Renal pelvis (tissue), 12 donors: ENCODE measurements at places on chromosomes 5 and 9.

GRCh38 chr5:172266676-172267092, 16.9 kb downstream of the UBTD2 start:
- no peak for DNase-seq

DNA sequence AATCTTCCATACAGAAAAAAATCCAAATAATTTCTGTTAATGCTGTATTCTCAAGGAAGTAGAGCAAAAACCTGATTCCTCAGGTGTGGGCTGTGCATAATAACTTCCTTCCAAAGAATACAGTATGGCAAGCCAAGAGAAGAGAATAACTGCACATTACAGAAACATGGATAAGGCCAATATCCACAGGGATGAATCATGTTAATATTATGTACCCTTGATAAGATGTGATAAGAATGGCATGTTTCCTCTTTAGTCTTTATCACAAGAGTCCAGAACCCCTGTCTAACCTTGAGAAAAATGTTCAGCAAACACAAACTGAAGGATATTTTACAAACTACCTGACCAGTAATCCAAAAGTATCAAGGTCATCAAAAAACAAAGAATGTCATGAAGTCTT, 795.8 kb downstream of the SEMA5A start:
- no peak for DNase-seq

GRCh38 chr5:53464722-53465121, 15.7 kb upstream of the FST start:
- no peak for DNase-seq

GRCh38 chr9:124180557-124180956, 77.2 kb upstream of the NEK6 start:
- DNase-seq = peak; percentile 10

GRCh38 chr5:102666164-102666946, 88.8 kb upstream of the PAM start:
- DNase-seq = peak; percentile 47

GRCh38 chr5:111063709-111064322, 7.7 kb upstream of the TSLP start:
- DNase-seq = no peak

DNA sequence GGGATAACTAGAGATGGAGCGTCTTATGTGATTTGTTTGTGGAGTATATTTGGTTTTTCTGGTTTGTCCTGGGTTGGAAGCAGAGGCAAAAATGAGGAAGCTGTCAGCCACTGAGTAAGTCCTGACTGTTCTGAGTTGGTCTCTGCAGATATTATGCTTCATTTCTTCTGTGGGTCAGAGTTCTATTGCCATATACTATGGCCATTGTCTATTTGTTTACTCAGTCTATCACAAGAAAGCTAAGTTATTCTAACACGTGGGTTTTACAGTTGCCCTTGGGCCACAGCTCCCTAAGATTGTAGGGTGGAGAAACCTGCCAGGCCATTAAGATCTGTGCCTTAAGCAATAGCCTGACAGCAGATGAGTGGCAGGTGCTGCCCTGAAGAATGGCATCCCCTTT, 3.0 kb upstream of the CTSV start:
- DNase-seq = no peak

DNA sequence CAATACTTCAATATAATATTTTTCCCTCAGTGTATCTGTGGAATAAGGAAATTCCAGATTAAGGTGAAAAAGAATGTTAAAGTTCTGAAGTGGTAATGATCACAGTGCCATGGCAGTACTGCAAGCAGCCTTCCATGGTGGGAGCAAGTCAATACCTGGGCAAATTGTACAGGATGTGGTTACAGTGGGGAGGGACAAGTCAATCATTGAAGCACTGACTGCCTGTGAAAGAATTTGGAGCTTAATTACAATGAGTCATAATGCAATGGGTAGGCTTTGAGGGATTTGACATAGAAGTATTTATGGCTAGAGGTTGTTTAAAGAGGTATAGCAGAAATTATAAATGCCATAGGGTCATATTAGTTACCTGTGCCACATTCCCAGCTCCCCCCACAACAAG, 786.5 kb upstream of the ACO1 start:
- DNase-seq = no peak

DNA sequence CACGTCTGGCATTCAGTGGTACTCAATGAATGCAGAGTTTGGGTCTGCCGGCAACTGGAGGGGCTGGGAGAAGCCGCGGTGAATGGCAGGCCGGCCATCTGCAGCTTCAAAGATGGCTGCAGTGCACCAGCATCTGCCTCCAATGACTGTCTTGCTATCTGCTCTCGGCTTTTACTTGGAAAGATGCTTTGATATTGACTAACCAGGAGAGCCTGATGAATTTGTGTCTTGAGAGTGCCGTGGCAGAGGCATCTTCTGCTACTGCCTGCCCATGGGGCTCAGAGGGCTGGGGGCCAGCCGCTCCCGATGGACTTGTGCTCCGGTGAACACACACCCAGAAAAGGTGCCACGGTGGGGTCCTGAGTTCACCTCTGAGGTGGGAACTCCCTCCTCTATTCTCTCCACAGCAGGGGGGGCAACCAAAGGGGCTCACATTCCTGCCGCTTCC, 164.5 kb downstream of the COL23A1 start:
- no peak for DNase-seq

DNA sequence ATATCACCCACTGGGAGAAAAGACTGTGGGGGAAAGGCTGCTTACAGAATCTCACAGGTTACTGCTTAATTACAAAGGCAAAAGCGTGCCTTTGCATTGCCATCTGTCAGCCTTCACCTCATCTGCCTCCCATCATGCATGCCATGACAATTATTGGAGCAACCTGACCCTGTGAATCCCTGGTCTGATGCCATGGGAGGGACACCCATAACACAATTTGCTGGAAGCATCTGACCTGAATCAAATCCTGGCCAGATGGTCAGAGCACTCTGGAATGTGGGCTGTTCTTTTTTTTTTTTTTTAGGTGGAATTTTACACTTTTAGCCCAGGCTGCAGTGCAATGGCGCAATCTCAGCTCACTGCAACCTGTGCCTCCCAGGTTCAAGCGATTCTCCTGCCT, 11.6 kb upstream of the RETREG1 start:
- no peak for DNase-seq

- DNase-seq = no peak
Observed at GRCh38 chr9:112863746-112864145, 26.9 kb downstream of the SLC46A2 start.

- DNase-seq = no peak
Observed at GRCh38 chr5:72079288-72079687, 28.0 kb upstream of the MAP1B start.

DNA sequence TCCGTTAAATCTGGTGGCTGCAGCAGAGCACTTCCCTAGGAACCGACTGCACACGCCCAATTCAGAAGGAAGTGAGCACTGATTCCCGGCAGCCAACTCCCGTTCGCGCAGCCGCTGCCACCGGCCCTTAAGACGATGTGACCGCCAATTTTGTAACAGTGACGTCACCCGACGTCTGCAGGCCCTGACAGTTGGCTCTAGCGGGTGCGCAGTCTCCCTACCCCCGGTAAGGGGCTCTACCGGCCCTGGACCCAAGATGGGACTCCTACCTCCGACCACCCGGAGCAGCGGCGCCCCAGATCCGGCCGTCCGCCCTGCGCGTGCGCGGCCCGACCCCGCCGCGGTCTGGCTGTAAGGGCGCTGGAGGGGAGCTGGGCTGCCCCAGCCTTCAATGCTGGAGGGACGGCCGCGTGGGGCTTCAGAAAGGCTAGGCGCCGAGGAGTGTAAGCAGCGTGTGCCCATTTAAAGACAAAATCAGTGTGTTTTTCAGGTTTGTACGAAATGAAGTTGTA, 19.1 kb downstream of the DNAJA1 start:
- peak; percentile 82 for DNase-seq

DNA sequence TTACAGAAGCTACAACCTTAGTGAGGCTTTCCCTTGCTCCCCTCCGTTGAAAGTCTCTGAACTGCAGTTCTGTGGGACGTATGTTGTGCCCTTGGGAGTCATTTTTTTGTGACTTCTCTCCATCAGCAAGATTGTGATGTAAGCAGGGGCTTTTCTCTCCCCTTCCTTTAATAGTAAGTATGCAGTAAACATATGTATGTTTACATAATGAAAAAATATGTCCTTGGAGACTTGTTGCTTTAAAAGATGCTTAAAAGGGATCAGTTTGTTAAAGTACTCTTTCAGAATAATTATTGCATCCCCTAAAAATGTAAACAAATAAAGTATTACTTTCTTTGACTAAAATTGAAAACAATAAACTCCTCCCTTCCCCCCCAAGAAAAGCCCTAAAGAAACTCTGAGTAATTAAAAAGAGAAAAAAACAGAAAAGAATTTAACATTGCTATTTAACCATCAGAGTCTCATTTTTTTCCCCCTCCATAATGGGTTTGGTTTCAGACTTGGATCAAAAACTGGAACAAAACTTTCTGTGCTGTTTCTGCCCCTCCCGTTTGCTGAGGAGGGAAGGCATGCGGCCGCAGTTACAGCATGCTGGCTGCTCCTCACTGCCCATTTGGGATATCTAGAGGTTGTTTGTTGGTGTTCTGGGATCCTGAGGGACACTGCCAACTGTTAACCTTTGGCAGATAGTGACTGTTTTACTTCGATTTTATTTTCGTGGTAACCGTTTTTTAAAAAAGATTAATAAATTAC, 40.2 kb downstream of the TRIO start:
- DNase-seq = no peak

- DNase-seq = no peak
Observed at GRCh38 chr5:175489693-175490443, 11.5 kb downstream of the SFXN1 start.

GRCh38 chr9:92327283-92327850, 1.6 kb downstream of the CENPP start:
- no peak for DNase-seq

- no peak for DNase-seq
Observed at GRCh38 chr9:99118782-99119466, 14.0 kb downstream of the TGFBR1 start.

- DNase-seq = no peak
Observed at GRCh38 chr5:149594206-149594895, 13.1 kb downstream of the ARHGEF37 start.

- no peak for DNase-seq
Observed at GRCh38 chr9:133113163-133113948, 7.7 kb downstream of the RALGDS start.

DNA sequence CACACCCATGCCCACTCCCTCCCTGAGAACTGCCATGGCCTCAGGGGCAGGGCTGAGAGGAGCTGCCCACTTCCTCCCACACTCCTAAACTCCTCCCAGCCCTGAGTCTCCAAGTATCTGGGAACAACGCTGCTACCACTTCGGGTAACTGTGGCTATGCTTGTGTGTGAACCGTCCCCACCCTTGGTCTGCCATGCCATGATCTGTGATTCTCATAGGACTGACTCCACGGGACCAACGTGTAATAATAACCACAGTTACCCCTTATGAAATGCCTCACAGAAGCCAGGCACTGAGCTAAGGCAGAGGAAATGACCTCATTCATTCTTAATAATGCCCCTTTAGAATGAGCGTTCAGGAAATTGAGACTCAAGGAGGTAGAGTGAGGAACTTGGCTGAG, 103.9 kb upstream of the SMIM23 start:
- DNase-seq = no peak

DNA sequence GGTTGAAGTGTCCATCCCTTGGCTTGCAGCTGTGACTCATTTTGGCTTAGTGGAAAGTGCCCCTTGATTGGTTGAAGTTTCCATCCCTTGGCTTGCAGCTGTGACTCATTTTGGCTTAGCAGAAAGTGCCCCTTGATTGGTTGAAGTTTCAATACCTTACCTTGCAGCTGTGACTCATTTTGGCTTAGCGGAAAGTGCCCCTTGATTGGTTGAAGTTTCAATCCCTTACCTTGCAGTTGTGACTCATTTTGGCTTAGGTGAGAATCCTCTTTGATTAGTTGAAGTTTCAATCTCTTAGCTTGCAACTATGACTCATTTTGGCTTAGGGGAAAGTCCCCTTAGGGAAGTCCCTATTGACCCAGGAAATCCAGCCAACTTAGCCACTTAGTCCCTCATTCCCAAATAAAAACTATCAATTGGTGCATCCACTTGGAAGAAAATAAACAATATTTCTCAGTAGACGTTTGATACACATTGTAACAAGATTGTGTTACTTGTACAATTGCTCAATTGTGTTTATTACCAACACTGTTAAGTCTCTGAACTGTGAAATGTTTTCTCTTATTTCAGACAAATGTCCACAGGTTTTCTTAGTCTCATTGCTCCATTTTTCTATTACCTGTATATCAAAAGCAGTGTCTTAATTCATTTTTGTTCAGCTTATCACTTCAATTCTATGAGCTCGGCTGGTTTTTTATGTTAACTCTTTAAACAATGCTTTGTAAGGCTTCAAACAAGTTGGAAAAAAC, 2308.8 kb upstream of the ACO1 start:
- DNase-seq = no peak

- no peak for DNase-seq
Observed at GRCh38 chr9:110114086-110114858, 93.7 kb downstream of the C9orf152 start.

- DNase-seq = no peak
Observed at GRCh38 chr9:38226491-38226951, 157.5 kb upstream of the SHB start.

- no peak for DNase-seq
Observed at GRCh38 chr5:116502138-116502537, 72.5 kb downstream of the SEMA6A start.

GRCh38 chr5:119470851-119471451, 18.7 kb downstream of the HSD17B4 start:
- DNase-seq = peak; percentile 30

GRCh38 chr9:122287214-122287720, 22.6 kb downstream of the MRRF start:
- DNase-seq = no peak

DNA sequence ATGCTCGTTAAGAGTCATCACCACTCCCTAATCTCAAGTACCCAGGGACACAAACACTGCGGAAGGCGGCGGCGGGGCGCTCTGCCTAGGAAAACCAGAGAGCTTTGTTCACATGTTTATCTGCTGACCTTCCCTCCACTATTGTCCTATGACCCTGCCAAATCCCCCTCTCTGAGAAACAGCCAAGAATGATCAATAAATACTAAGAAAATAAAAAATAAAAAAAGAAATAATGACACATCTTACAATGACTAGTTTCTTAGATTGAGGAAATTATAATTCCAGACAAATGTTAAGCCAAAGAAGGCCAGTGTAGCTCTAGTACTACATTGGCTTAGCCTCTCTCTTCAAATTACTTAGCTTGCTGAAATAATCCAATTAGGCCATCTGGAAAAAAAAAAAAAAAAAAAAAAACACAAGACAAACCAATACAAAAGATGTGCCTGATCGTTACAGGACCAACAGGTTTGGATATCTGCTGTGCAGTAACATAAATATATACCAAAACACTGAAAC, 58.0 kb downstream of the ANXA2R start:
- no peak for DNase-seq

DNA sequence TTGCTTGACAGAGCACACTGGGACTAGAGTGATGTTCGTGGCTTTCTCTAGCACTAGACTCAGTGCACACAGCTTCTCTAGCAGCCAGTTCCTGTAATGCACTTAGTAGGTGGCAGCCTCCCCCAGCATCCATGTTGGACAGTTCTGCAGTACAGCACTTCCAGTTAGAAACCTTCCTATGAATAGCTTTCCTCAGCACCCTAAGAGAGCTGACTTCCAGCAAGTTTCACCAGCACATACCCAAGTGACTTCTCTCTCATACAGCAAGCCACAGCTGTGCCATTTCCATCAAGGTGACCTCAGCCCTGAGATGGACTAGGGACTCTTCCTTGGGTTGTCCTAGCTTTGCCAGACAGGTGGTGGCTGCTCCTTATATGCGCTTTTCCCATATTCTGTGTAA, 60.4 kb downstream of the PJA2 start:
- DNase-seq = no peak

- DNase-seq = no peak
Observed at GRCh38 chr5:110104726-110105669, 415.3 kb downstream of the MAN2A1 start.
